ENCODE measurements at places on chromosomes 16 and 17.

DNA sequence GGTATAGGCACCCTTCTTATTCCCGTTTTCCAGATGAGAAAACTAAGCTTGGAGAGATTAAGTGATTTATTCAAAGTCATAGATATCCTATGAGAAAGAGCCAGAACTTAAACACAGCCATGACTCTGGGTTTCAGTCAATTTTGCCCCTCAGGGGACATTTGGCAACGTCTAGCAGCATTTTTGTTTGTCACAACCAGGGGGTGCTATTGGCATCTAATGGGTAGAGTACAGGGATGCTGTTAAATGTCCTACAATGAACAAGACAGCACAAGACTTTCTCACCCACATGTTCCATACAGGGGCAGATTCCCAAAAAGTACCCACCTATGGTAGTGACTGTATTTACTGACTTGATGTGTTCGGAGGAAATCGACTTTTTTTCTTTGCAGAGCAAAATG, 4.8 kb upstream of the SHISA9 start:
- no peak for DNase-seq

DNA sequence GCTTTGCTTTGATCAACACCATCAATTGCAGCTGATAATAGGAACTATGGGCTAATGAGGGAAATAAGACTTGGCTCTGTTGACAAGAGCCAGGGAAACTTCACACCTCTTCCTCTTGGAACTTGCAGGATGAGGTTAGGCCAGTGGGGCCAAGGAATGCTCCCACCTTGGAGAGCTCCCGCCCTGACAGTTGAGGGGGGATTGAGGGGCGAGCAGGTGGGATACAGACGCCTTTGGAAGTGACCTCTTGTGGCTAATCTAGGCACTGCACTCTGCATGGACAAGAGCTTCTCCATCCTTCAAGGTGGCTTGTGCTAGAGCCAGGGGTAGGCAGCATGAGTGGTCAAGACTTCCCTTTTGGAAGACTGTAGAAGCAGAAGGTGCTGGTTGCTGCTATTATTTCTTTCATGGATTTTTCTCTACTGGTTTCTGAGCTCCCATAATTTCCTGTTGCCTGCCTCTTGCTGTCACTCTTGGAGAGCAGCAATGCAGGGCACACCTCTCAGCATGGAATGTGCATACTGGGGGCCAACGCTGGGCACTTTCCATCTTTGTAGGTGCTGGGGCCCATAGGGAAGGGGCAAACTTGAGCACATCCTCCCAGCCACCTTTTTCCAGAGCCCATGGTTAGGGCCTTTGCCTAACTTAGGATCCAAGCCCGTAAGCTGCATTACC, 2.3 kb upstream of the PHF12 start:
- peak; percentile 50 for DNase-seq

- DNase-seq, result no peak
These were observed 11.5 kb upstream of the CNGB1 start for GRCh38 chr16:57982385-57982784.

DNA sequence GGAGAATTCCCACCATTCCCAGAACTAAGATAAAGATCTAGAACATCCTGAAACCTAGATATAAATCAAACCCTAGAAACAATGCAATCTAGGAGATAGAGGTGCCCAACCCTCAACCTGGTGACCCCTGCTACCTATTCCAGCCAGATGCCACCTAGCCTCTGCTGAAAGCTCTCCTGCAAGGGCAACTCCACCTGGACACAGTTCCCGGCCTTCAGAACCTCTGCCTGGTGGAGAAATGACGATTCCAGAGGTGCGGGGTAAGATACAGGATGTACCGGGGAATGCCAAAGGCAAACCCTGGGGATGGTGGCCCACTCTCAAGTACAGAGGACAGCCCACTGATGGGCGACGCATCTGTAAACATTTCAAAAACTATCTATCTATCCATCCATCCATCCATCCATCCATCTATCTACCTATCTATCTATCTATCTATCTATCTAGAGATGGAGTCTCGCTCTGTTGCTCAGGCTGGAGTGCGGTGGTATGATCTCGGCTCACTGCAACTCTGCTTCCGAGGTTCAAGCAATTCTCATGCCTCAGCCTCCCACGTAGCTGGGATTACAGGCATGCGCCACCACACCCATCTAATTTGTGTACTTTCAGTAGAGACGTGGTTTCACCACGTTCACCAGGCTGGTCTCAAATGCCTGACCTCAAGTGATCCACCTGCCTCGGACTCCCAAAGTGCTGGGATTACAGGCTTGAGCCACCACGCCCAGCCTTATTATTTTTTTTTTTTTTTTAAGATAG, 19.0 kb downstream of the MEAK7 start:
- no peak for DNase-seq

GRCh38 chr16:9119795-9120194, 28.4 kb downstream of the HAPSTR1 start:
- DNase-seq, result no peak

GRCh38 chr17:82134101-82134500, 36.1 kb upstream of the FASN start:
- no peak for DNase-seq

GRCh38 chr17:74698069-74698468, 14.7 kb downstream of the CD300LF start:
- DNase-seq, result no peak

- no peak for DNase-seq
These were observed 1.8 kb upstream of the CDH15 start for GRCh38 chr16:89169778-89170177.

DNA sequence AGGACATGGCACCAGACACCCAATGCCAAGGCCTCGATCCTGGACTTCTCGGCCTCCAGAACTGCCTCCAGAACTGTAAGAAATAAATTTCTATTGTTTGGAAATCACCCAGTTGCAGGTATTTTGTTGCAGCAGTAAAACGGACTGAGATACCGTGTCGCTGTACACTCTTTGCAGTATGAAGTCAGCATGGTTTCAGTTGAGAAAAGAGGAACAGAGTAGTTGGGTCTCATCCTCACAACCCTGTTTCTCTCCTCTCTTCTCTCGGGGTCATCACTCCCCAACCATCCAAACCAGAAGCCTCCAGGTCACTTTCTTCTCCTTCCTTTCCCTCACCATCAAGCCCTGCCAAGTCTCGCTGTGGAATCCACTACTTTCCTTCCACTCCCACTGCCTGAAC, 77.8 kb downstream of the ADCY9 start:
- DNase-seq, result no peak

DNA sequence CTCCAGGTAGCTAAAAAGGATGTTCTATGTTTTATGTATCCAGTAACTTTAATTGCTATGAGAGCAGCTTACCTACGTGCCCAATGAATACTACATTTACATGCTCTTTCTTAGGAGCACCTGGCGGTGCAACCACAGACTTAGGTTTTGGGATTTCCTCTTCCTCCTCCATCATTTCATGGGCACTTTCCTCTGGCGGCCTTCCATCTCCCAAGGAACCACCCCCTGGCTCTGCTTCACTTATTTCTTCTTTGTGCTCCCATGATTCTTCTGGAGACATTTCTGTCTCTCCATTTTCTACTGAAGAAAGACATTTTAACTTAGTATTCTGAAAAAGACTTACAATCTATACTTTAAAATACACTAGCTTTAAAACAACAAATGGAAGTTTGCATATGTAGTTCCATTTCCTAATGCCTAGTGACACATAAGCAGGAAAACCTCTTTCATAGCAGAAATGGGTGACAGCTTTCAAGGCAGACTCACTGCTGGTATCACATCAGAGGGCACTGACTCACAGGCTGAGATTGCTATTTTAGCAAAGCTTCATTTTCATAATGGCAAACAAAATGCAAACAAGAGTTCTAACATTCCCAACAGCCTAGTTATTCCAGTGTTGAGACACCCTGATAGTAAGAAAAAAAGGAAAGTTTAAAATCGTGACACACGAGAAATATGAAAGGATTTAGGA, 19.1 kb downstream of the GSPT1 start:
- no peak for DNase-seq

DNA sequence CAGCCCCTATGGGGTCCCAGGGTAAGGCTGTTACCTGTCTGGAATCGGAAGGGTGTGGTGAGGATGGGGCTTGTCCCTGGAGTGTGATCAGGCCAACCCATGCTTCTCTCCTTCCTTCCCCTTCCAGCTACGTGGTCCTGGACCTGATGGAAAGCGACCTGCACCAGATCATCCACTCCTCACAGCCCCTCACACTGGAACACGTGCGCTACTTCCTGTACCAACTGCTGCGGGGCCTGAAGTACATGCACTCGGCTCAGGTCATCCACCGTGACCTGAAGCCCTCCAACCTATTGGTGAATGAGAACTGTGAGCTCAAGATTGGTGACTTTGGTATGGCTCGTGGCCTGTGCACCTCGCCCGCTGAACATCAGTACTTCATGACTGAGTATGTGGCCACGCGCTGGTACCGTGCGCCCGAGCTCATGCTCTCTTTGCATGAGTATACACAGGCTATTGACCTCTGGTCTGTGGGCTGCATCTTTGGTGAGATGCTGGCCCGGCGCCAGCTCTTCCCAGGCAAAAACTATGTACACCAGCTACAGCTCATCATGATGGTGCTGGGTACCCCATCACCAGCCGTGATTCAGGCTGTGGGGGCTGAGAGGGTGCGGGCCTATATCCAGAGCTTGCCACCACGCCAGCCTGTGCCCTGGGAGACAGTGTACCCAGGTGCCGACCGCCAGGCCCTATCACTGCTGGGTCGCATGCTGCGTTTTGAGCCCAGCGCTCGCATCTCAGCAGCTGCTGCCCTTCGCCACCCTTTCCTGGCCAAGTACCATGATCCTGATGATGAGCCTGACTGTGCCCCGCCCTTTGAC, 2.4 kb downstream of the MAPK7 start:
- DNase-seq, result no peak

DNA sequence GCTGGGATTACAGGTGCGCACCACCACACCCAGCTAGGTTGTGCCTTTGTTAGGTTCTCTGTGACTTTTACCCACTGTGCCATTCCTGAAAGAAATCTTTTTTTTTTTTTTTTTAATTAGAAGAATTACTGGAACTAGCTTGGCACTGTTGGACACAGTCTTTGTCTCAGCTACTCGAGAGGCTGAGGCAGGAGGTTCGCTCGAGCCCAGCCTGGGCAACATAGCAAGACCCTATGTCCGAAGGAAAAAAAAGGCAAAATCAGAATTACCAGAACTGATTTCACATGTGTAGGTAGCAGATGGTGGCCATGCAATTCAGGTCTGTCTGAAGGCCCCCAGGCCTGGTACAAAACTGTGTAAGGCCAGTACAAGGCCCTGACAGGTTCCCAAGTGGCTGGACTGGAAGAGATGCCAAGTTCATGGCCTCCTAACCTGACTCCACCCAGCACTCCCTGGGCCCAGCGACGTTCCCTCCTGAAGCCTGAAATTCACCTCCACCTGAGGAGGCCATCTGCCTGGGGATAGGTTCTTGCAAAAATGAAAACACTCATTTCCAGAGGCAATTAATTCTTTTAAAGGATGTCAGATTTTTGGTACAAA, 23.0 kb downstream of the CARHSP1 start:
- DNase-seq, result no peak

- no peak for DNase-seq
These were observed 278.3 kb downstream of the KCNJ2 start for GRCh38 chr17:70447588-70447987.

GRCh38 chr16:84741340-84741830, 41.6 kb downstream of the USP10 start:
- DNase-seq, result no peak

DNA sequence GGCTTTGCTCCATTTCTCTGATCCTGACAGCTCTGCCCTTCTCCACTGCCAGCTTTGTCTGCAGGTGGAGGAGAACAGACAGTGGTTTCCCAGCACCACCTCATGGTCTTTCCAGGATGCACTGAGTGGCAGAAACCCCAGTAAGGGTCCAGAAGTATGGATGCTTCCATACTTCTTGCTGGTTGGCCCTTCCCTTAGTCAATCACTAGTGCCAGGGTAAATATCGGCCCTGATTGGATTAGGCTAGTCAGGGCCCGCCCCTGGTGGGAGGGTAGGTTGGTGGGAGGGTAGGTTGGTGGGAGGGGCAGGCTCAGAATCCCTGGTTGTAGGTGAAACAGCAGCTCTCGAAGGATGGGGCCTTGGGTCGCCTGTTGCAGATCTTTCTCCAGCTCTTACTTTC, 10.2 kb downstream of the RNF213 start:
- peak; percentile 27 for DNase-seq

- DNase-seq, result no peak
These were observed 2.4 kb upstream of the ACSF2 start for GRCh38 chr17:50423553-50424159.

DNA sequence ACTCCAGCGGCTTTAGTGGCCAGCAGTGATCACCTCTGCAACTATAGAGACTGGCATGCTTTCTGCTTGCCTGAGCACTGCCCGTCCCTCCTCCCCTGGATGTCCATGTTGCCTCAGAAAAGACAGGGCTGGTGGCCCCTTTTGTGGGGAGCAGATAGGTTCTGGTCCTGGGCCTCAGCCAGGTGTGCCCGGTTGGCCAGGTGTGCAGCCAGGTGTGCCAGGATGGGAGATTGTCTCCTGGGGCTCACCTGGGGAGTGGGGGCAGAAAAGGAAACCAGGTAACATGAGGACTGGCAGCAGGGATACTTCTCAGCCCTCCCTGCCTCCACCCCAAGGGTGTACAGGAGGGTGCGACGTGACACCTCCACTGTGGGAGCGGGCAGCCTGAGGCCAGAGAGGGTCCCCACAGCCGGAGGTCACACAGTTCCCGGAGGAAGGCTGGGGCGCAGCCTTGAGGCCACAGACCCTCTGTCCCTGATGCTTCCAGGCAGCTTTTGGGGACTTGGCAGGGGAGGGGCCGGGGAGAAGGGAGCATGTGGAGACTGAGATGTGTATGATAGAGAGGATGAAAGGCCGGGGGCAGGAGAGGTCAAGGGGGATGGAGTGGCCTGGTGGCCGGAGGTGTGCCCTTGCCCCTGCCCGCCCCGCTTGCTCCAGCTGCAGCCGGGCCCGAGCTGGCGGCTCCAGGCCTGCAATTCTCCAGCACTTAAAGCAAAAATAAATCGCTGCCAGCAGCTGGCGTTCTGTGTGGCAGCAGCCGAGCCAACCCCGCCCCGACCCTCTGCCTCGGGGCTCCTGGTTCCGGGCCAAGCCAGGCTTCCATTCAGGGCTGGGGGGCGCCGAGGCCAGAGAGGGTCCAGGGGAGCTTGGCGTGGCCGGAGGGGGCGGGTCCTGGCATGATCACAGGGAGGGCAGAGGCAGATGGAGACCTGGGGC, 6.7 kb downstream of the KCNJ12 start:
- no peak for DNase-seq

Data from stimulated activated naive CD8-positive, alpha-beta T cell treated with anti-CD3 and anti-CD28 coated beads, Interleukin-15, amount 100 ng/mL, for 72 hours (primary cell).